ENCODE measurements at places on chromosomes 16 and 17. TPM values are rescaled to one million over a fixed set of nuclear protein-coding genes. Genes with fewer than 3 reads are reported as not detected.

RPRML gene
- 37.2 TPM for total RNA-seq

GRCh38 chr17:32382526-32383223 lies 32.7 kb downstream of the ZNF207 start:
- no peak for DNase-seq

GRCh38 chr16:48432136-48432535 lies 46.9 kb upstream of the SIAH1 start:
- DNase-seq = no peak

DNA sequence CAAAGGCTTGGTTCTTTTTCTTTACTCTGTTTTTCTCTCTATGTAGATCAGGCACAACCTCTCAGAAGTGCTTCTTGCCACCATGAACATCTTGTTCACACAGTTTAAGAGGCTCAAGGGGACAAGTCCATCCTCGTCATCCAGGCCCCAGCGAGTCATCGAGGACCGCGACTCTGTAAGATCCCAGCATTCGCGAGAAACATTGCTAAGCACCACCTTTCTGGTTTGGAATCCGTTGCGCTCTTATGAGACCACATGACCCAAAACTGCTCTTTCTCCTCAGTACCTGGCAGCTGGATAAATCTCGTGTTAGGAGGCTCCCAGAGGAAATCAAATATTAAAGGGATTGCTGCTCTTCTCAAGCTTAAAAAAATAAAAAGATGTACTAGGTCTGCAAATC lies 23.3 kb upstream of the SLC12A3 start:
- DNase-seq = no peak

GRCh38 chr16:82384017-82384416 lies 214.0 kb upstream of the MPHOSPH6 start:
- DNase-seq = no peak

DNA sequence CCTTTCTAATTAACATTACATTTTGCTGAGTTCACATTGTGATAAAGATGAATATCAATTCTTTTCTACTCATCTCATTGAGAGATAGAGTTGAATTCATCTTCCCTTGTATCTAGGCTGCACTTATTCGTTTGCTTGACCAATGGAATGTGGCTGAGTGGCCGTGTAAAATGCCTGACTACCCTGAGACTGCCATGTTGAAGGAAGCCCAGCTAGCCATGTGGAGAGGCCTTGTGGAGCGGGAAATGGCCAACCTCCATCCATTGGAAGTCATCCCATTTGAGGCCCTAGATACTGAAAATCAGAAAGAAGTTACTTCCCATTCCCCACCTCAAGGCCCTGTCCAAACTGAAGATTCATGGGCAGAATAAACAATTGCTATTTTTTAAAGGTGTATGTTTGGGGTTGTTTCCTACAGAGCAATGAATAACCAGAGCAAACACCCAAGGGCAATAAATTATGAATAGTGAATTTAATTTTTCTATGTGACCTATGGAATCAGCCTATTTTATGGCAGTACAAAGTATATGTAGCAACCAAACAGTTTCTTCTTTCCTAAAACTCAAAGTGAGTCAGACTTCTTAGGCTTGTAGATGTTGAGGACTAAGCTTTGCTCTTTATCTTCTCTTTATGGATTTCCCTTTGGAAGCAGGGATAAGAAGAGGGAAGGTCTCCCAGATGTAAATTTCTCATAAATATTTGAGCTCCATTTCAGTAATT lies 545.1 kb downstream of the MAF start:
- DNase-seq = no peak

DNA sequence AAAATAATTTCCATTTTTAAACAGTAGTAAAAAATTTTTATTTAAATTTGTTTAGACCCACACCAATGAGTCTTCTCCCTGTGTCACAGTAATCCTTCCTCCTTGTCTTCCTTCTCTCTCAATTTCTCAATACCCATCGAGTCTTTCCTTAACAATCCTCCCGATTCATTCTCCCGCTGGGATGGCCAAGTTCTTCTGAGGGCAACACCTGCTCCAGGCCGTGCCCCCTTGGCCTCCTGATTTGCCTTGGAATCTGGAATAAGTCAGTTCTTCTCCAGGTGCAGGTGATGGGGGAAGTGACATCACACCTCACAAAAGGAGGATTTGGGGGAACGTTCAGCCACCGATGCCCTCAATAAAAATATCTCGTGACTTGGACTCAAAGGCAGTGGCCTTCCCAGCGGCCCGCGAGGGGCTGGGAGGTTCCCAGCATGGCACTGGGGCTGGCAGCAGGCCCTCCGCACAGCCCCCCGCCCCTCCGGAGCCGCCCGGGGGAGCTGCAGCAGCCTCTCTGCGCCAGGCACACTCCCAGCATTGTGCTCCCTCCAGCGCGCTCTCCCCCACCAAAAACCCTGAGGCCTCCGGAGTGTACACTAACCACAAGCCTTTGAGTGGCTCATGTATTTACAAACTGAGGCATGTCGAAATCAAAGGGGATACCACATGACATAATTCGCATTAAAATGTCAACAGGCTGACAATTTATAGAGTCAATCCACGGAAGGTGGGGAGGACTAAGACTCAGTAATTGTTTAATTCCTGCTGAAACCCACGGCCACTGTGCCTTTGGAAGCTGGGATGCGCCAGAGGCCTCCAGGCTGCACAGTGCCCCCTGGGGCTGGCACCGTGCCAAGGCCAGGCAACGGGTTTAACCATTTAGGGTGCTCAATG lies 120.5 kb downstream of the ZFHX3 start:
- no peak for DNase-seq
